ENCODE measurements at places on chromosomes 3 and 15.

DNA sequence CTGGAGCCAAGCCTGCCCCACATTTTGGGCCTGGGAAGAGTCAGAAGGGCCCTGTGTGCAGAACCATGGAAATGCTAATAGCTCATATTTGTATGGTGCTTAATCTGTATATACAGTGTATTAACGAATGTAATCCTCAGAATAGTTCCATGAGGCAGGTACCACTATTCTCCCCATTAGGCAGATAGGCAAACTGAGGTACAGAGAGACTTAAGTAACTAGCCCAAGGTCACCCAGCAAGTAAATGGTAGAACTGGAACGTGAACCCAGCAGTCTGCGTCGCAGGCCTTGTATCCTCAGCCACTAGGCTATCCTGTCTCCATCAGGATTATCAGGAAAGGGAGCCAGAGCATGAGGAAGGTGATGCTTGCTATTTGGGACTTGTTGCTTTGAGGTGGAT is 28.0 kb upstream of the GLCE start:
- DNase-seq, result no peak

GRCh38 chr3:141346418-141346817 is 21.9 kb upstream of the ZBTB38 start:
- no peak for DNase-seq

DNA sequence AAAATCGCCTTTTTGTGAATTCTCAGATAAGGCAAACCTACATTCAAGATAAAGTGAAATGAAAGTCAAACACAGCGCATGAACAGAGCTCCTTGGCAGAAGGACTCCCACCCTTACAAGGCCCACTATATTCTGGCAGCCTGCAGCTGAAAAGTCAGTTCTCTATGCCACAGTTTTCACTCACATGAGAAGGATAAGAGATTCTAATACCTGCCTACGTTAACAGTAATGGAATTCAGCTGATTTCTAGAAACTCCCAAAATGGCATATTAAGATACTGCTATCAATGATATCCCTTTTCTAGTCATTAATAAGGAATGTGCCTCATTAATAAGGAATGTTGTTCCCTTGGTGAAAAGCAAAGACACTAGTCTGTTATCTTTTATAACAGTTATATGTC is 27.0 kb downstream of the SLC30A4 start:
- no peak for DNase-seq

DNA sequence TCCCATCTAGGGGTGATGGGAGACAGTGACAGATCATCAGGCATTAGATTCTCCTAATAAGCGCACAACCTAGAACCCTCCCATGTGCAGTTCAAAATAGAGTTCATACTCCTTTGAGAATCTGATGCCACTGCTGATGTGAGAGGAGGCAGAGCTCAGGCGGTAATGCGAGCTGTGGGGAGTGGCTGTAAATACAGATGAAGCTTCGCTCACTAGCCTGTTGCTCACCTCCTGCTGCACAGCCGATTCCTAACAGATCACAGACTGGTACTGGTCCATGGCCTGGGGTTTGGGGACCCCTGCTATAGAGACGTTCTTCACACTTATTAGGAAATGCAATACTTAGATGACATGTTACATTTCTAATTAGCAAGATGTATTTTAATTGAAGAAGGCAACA is 154.4 kb downstream of the CBLB start:
- no peak for DNase-seq

GRCh38 chr3:40770061-40770460 is 245.3 kb downstream of the ZNF621 start:
- no peak for DNase-seq

DNA sequence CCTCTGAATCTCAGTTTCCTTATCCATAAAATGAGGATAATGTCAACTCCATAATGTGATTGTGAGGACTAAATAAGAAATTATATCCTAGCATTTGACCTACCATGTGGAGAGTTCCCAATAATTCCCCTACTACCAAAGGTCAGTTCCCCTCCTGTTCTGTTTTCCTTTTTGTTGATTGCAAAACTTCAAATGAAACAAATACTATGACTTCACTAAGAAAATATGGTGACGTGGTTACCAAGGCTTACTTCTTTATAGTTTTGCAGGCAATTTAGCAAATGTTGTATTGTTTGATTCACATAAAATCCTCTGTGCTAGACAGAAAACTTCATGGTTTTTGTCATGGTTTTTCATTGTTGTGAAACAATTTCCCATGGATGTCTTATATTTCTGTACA is 153.8 kb upstream of the RORA start:
- DNase-seq, result no peak

DNA sequence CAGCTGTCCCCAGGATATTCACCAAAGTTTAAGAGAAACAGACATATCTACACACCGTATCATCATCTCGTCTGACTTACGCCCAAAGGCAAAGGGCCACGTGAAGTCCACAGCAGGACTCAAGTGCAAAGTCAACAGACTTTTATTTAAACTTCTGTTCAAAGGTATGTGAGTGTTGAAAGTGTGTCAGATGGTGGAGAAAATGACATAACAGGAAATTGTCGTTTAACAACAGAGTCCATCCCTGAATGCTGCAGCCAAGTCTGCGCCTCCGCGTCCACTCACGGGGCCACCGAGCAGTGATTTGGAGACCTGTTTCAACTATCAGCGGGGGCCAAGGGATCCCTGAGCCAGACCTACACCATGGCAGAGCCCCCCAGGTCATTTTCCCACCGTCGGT is 165.6 kb downstream of the XXYLT1 start:
- DNase-seq, result no peak
